Esophagus squamous epithelium (tissue), 5 donors: ENCODE measurements at places on chromosomes 5 and 9. TPM values are rescaled to one million over a fixed set of nuclear protein-coding genes. Genes with fewer than 3 reads are reported as not detected.
A peak's percentile ranks its signal among the peaks of the same experiment; 100 is the strongest.

RLN1 gene
- not detected for total RNA-seq

FRMD3 gene
- total RNA-seq = 1.4 TPM

FOXD4L4 gene
- not detected for total RNA-seq

DNA sequence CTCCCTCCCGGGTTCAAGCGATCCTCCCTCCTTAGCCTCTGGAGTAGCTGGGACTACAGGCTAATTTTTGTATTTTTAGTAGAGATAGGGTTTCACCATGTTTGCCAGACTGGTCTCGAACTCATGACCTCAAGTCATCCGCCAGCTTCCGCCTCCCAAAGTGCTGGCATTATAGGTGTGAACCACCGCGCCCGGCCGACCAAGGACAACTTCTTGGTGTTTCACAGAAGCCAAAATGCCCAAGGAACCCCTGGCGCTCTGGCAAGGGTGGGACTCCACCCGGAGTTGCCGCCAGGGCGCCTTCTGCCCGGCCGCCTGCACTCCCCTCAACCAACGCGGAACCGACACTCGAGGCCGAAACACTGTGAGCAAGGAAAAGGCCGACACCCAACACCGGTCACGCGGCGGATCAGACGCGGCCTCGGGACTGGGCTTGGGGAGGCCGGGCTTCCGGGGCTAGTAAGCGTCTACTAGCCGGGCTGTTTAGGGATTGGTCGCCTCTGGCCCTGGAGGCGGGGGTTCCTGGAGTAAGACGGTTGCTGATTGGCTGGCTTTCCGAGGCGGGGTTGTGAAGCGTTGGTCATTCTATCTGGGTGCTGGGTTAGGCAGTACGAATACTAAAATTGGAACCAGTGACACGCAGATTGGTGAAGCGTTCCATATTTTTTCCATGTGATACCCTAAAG lies 7.7 kb upstream of the CFAP157 start:
- no peaks in the 10 kb centered on the region for H3K4me1 ChIP-seq
- H3K27ac ChIP-seq = peak overlapping the region; percentile 75
- no peak overlapping the region for H3K4me3 ChIP-seq
- H3K27me3 ChIP-seq = no peaks in the 10 kb centered on the region

DNA sequence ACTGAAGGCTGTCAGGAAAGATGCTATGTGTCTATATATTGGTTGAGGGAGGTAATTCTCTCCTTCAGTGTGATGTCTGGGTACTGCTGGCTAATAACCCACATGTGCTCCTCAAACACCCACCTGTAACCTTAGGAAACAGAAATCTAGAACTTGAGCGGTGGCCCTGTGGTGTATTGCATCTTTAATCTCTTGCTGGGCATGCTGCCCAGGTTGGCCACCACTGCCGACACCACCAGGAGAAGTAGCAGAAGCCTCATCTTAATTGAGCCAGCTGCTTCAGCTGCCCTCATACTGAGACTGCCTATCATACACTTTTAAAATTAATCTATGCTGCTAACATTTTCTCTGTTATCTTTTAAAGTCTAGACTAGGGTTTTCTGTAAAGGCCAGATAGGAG lies 103.5 kb upstream of the C5orf63 start:
- DNase-seq = no peak
- no peaks in the 10 kb centered on the region for H3K27me3 ChIP-seq
- H3K4me3 ChIP-seq = no peak overlapping the region

- no peak overlapping the region for H3K4me3 ChIP-seq
- DNase-seq = no peak
- H3K36me3 ChIP-seq = no peaks in the 10 kb centered on the region
- peaks cover 8% of the 10 kb centered on the region for H3K27me3 ChIP-seq
- no peak overlapping the region for H3K27ac ChIP-seq
Measured at GRCh38 chr9:90311811-90312210, 330.8 kb downstream of the DIRAS2 start.

DNA sequence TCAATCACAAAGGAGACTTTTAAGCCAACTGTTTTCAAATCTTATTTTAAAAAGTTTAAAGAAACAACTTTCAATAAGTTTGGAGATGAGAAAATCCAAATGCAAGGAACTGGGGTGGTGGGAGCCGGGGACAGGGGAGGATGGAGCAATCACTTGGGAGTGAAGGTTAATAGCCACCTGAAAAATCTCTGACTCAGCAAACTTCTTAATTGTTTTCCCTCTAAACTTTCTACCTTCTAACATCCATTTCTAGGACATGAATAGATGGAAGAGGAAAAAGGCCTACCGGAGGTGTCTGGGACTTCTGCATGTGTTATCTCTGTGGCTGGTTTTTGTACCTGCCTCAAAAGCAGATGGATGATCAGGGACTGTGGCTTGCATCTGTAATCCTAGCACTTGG lies 360.6 kb downstream of the OSTF1 start:
- H3K4me1 ChIP-seq = peaks cover 13% of the 10 kb centered on the region
- no peaks in the 10 kb centered on the region for H3K36me3 ChIP-seq
- no peak overlapping the region for H3K4me3 ChIP-seq
- no peak overlapping the region for H3K27ac ChIP-seq
- no peaks in the 10 kb centered on the region for H3K27me3 ChIP-seq
- no peak for DNase-seq

DNA sequence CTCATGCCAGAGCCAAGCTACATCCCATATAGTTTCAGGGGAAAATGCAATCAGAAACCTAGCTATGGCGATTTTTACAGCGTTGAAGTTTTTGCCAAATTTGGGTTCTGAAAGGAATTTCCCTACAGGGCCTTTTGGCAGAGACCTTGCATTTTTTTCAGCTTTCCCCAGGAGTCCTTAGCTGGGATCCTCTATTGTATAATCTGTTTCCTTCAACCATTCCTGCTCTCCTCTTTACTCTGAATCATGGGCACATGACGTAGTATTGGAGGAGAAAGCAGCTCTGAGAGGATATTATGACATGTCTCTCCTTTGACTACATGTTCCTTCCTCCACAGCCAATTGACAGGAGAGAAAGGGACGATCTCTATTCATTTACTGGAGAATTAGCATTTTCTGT lies 118.5 kb upstream of the ERCC6L2 start:
- H3K27me3 ChIP-seq = no peaks in the 10 kb centered on the region
- H3K36me3 ChIP-seq = no peaks in the 10 kb centered on the region
- H3K4me1 ChIP-seq = no peaks in the 10 kb centered on the region

DNA sequence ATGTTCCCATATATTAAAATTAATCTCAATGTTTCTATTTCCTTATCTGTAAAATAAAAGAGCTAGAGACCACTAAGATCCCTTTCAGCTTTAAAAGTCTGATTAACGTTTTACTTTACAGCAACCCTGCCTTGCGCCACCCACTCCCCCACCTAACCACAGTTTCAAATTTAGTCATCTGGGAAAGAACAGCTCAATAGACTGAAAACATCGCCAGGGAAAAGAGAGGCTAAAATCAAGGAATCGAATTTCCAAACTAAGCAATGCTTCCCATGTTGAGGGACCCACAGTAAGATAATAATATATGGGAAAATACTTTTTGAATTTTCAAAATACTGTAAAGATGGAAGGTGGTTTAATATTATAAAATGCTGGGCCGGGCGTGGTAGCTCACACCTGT lies 6.6 kb downstream of the SAXO1 start:
- no peaks in the 10 kb centered on the region for H3K36me3 ChIP-seq
- peaks cover 4% of the 10 kb centered on the region for H3K27me3 ChIP-seq
- H3K4me3 ChIP-seq = no peak overlapping the region
- no peak for DNase-seq
- no peaks in the 10 kb centered on the region for H3K4me1 ChIP-seq
